Hematopoietic multipotent progenitor cell (in vitro differentiated cells): ENCODE measurements at places on chromosomes 7 and 10. TPM values are rescaled to one million over a fixed set of nuclear protein-coding genes. Genes with fewer than 3 reads are reported as not detected.

Gene ACTR1A
- total RNA-seq: 104 TPM

Gene CPA4
- not detected for total RNA-seq

DNA sequence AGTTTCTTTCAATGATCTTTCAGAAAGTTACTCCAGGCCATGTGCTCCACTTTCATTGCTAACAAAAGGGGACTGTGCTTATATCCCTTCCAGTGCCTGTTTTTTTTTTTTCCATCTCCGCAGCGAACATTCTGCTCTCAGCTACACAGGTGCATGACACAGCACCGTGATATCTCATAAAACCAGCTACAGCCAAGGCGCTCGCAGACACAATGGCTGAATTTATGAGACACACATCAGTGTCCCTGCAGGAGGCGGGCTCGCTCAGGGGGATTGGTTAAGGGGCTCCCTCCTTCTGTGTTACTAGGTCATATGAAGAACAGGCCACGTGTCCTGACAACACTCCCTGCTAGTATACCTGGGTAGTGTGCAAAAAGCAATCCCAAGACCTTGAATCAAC is 245.5 kb downstream of the SKAP2 start:
- DNase-seq: no peak

DNA sequence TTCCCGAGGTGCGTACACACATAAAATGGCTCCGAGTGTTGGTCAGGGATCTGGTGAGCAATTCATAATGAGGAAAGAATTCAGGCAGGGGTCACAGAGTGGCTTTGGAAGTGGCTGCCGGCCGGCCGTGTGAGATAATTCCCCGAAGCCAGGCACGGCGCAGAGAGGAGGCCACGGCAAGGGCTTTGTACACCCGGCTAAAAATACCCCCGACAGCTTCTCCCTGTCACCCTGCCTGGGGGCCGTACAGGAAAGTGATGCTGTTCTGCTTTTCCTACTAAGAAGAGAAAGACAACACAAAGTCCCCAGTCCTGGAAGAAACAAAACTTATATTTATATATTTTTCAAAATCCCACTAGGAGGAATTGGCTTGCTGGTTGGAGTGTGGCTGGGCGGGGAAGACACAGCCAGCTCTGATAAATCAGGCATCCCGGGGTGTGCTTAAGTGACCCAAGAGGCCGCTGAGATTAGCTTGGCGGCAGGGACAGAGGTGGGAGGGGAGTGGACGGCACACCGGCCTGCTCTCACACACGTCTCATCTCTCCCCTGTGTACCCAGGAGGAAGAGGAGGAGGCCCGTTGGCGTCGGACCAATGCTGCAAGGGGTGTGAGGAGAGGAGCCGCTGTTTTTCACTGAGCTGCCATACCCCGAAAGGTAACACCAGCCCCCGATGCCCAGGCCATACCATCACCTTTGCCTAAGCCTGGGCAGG is 70.5 kb downstream of the ZMIZ1 start:
- no peak for DNase-seq

DNA sequence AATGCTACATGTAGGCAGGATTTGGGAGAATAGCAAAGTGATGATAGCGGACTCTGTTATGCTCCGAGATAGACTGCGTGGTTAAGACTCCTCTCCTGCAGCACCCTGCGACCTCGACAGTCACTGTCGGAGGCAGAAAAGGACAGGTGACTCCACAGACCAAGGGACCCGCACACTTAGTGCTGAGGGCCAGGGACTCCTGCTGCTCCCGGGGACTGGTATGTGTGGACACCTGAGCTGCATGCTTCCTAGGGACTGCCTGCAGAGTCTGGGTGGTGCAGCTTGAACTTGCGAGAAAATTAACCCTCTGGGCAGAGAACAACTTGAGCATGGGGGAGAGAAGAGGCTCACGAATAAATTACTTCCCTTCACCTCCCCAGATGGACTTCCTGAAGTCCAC is 407.1 kb upstream of the PFKP start:
- DNase-seq: no peak

Gene PDK4
- 0.81 TPM for total RNA-seq

- DNase-seq: no peak
Measured at GRCh38 chr10:73444457-73444856, 11.1 kb upstream of the MSS51 start.

- DNase-seq: no peak
Measured at GRCh38 chr10:44933451-44934321, 22.5 kb downstream of the TMEM72 start.

DNA sequence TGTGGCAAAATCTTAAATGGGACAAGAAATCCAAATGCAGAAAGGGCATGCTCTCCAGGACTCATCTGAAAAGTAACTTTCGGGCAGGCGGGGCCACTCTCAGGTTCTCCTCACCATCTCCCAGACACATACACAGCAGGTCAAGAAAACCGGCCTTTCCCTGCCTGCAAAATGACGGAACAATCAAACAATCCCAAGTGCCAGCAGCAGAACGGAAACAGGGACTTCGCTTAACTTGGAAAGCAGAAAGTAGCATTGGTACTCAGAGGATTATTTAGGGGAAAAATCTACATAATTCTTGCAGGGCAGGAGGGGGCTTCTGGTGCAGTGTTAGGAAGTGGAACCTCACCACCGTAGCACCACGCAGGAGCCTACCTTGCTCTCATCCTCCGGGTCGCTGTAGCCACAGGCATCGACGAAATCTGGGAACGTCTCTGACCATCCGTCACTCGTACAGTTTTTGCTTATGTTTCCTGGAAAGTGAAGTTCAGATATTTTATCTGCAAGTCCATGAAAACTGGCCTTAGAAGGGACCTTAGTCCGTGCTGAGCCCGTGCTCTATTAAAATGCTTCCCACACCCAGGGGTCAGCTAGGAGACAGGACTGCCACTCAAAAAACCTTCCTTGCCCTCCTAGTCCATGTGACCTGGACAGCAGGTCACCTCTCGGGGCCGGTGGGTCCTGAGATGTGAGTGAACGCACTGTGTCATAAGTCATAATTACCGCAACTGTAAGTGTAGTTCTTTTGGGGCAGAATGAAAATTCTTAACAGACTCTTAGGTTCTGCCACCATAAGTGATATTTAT is 41.1 kb downstream of the VIPR2 start:
- no peak for DNase-seq

Gene LIPN
- not detected for total RNA-seq

DNA sequence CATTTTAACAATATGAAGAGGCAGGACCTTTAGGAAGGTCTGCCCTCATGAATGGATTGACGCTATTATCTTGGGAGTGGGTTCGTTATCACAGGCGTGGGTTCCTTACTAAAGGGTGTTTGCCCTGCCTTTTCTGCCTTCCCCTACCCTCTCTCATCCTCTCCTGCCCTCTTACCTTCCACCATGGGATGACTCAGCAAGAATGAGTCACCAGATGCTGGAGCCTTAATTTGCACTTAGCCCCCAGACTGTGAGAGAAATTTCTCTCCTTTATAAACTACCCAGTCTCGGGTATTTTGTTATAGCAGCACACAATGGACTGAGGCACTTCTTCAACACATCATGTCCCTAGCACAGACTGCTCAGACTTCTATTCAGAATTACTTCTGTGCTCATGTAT is 31.4 kb upstream of the ZNF32 start:
- DNase-seq: peak; percentile 45

DNA sequence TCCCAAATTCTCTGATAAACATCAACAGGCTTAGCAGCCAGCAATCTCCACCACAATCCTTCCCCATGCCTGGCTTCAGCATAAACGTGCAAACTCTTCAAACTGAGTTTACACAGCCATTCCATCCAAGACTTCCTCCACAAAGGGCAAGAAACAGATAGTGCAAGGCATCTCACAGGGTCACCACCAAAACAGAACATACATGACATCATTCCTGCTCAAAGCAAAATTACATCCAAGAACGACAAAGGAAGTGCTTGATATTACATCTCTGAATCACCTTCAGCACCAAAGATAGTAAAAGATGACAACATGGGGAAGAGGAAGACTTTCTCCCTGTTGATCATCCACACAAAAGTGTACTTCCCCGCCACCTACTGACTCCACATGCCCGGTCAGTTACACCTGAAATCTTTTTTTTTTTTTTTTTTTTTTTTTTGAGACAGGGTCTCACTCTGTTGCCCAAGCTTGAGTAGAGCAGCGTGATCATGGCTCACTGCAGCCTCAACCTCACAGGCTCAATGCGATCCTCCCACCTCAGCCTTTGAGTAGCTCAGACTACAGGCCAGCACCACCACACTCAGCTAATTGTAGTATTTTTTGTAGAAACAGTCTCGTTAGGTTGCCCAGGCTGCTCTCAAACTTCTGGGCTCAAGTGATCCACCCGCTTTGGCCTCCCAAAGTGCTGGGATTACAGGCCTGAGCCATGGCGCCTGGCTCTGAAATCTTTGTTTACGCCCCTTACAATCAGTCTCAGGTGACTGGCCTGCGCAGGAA is 127.5 kb downstream of the PARD3 start:
- no peak for DNase-seq

DNA sequence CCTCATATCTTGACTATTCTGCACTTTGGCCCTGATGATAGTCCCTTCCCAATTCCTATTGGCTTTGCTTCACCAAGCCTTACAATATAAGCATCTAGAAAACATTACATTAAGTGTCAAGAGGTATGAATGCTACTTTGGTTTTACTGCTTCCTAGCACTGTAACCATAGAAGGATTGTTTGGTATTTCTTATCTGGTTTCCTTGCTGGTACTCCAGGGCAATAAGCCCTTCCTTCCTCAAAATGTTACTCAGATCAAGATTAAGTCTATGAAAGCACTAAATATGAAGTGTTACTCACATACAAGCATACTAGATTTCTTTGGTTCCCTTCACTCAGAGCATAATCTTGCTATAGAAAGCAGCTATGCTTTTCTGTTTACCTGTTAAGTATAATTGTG is 492.5 kb downstream of the ETV1 start:
- peak; percentile 18 for DNase-seq

DNA sequence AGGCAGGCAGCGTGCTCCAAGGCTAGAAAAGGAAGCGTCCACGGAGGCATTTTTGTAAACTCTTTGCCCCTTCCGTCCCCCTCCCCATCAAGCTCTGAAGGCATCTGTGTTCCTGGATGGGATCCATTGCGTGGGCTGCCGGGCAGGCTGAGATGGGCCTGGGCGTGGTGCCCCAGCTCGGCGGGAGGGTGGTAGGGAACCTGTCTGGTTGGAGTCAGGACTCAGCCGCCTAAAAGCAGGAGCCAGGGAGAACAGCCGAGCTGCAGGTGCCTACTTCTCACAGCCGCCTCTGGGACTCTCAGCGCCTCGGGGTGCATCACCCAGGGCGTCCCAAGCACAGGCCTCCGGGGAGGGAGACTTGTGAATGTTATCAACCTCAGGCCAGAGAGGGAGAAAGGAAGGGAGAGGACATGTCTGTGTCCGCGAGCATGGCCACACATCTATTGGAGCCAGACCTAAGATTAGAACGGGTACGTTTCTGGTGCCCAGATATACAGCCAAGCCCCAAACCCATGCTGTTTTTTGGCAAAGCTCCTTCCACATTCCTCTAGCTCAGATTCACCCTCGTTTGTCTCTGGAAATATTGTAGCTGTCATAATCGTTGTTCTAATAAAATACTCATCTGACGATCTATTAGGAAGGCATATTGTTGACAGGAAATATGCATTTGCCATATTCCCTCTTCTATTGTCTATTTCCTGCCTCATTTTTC is 48.6 kb upstream of the CTBP2 start:
- DNase-seq: no peak

DNA sequence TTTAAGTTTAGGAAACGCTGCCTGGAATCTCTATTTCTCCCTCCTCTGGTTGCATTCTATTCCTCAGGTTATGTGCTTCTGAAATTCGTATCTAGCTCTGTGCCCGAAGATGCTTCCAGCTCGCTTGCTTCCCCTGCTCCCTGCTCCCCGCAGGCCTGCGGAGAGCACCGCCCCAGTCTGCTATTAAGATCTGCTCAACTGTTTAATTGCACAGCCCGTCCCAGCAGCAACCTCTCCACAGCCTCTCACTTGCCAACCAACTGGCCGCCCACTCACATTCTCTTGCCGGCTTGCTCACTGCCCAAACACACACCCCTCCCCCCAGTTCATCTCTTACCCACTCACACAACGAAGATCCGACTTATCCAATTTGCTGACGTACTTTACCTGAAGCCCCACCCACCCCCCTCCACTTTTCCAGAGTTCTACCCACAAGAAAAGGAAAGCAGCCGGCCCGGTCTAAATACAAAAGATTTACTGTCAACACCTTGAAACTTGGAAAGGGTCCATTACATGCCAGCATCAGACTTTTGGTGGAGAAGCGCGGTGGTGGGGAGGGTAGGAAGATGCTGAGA is 167.3 kb upstream of the KLF14 start:
- DNase-seq: no peak

Gene ENTPD1
- 0.27 TPM for total RNA-seq
